Central memory CD4-positive, alpha-beta T cell (primary cell): ENCODE measurements at places on chromosomes 3 and 15.

- DNase-seq: no peak
Measured at GRCh38 chr15:100710744-100711515, 108.5 kb downstream of the ASB7 start.

- DNase-seq: no peak
Measured at GRCh38 chr3:35383216-35383615, 256.1 kb upstream of the ARPP21 start.

GRCh38 chr15:78402061-78402610, 35.9 kb upstream of the IREB2 start:
- no peak for DNase-seq

- DNase-seq: no peak
Measured at GRCh38 chr15:95866711-95867440, 463.6 kb upstream of the NR2F2 start.

GRCh38 chr3:135920275-135920674, 45.3 kb upstream of the PPP2R3A start:
- DNase-seq: no peak

- DNase-seq: no peak
Measured at GRCh38 chr15:90637693-90638092, 79.5 kb upstream of the BLM start.

DNA sequence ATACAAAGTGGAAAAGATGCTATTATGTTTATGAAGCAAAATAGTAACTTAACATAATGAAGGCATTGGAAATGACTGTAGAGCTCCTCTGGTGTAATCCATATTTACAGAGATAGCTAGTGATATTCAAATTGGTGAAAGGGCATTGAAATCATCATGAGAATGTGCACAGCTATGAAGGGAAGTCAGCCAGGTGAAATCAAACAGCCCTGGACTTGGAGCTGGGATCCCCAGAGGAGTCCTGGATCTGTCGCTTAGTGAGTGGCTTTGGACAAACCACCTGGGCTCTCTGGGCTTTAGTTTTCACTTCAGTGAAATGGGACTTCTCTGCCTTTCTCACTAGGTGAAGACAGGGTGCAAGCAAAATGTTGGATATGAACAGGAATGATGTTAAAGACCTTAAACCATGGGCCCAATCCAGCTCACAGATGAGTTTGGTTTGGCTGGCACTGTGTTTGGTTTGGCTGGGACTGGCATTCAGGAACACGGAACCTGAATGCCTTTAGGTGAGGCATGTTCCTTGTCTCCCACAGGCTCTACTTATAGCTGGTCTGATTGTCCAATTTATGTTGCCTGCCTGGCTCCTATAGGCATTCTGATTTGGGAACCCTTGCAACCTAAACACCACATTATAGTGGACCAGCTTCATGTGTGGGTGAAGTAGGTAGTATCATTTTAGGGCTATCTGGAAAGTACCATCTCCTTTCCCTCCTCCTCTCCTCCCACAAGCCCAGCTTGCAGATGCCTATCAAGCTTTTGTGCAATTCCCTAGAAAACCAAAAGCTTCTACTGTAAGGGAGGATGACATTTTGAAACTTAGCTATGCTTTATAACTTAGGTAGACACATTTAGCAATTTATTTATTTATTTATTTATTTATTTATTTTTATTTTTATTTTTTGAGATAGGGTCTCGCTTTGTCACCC, 110.6 kb upstream of the TNFAIP8L3 start:
- DNase-seq: no peak
